ENCODE measurements at places on chromosomes 11 and 22.

- no peaks in the 10 kb centered on the region for H3K27me3 ChIP-seq
- H3K36me3 ChIP-seq, result peaks cover 42% of the 10 kb centered on the region
- no peak overlapping the region for H3K4me3 ChIP-seq
- no peak for DNase-seq
These were observed 31.9 kb downstream of the KCNQ1OT1 start for GRCh38 chr11:2667940-2668339.

DNA sequence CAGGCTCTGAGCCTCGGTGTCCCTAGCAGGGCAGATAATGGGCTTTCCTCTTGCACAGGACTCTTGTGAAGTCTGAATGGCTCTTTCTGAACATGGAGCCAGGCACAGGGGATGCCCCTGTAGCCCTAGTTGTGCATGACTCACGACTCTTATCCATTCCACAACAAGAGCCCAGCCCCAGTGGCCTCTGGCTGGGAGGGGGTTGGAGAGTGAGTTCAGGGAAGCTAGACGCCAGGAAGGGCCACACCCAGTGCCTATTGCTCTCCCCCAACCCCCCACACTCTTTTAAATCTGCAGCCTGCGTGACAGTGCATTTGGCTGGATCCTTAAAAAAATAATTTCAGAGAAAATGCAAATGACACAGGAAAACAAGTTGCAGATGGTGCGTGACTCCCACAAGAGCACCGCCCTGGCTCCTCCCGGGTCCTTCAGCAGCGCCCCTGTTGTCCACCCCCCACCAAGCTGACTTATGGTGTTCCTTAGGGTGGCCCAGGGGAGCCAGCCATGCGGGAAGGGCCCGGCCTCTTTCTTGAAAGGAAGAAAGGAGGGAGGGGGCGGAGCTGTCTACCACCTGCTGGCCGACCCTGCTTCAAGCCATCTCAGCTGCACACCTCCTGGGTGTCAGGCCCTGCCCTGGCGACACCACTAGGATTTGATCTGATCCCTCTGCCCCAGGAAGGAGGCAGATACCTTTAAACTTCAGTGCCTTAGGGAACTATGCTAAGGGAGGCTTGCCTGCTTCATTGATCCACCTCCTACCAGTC is 74.7 kb downstream of the MN1 start:
- DNase-seq, result no peak
- peak overlapping the region; percentile 58 for H3K27ac ChIP-seq
- H3K36me3 ChIP-seq, result no peaks in the 10 kb centered on the region

DNA sequence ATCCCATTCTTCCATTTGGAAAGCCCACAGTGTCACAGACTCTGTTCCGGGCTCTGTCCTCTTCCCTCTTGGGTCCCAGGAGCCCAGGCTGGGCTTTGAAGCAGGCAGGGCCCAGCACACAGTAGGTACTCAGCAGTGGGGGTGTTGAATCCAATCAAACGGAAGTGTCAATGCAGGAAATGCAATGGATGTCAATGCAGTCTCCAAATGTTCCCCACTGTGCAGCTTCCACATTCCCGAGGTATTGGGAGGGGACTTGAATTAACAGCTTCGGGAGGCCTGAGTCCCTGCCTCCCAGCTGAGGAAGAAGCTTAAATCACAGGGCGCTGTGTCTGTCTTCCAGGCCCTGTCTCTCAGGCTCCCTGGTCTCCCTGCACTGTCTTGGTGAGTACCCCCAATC is 21.8 kb upstream of the SMIM35 start:
- H3K27me3 ChIP-seq, result no peaks in the 10 kb centered on the region
- DNase-seq, result no peak
- no peak overlapping the region for H3K4me3 ChIP-seq
- H3K36me3 ChIP-seq, result no peaks in the 10 kb centered on the region
- H3K27ac ChIP-seq, result no peak overlapping the region

- no peaks in the 10 kb centered on the region for H3K4me1 ChIP-seq
- no peaks in the 10 kb centered on the region for H3K27me3 ChIP-seq
- no peak overlapping the region for H3K4me3 ChIP-seq
- H3K36me3 ChIP-seq, result no peaks in the 10 kb centered on the region
These were observed 700.1 kb upstream of the RAG2 start for GRCh38 chr11:37298173-37298572.

DNA sequence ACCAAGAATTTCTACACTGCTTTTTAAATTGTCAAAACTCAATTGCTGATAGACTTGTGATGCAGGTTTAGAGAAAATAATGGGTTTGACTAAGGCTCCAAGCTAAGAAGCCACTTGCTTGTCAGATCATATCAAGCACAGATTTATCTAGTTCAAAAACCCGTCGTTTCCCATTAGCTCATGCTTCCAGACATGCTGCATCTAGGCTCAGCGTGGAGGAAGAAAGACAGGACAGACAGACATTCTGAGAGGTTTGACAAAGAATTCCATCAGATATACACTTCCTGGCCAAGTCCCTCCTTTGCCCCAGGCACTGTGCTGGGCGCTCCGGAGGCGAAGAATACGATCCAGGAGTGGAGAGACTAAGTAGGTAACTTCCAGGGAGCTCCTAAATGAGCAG is 76.8 kb downstream of the KCNC1 start:
- H3K36me3 ChIP-seq, result no peaks in the 10 kb centered on the region
- no peak overlapping the region for H3K4me3 ChIP-seq
- peaks cover 12% of the 10 kb centered on the region for H3K4me1 ChIP-seq
- H3K27ac ChIP-seq, result no peak overlapping the region
- no peaks in the 10 kb centered on the region for H3K27me3 ChIP-seq
- DNase-seq, result no peak
